Left lung (tissue), 14 donors: ENCODE measurements at places on chromosomes 6 and 20. TPM values are rescaled to one million over a fixed set of nuclear protein-coding genes. Genes with fewer than 3 reads are reported as not detected.

The BTN2A1 gene
- 17.5 TPM for total RNA-seq

The DEFB119 gene
- not detected for total RNA-seq

The SMLR1 gene
- not detected for total RNA-seq

The SLC17A1 gene
- not detected for total RNA-seq

The COL9A3 gene
- total RNA-seq: 2.3 TPM

The SIRPD gene
- 0.79 TPM for total RNA-seq

The CCN5 gene
- total RNA-seq: 14.3 TPM

The MMP24 gene
- total RNA-seq: 24.9 TPM

The PGC gene
- total RNA-seq: 175 TPM

The FOXC1 gene
- total RNA-seq: 1.8 TPM

- H3K4me1 ChIP-seq: peaks cover 23% of the 10 kb centered on the region
- no peaks in the 10 kb centered on the region for H3K36me3 ChIP-seq
- H3K27me3 ChIP-seq: no peaks in the 10 kb centered on the region
- H3K27ac ChIP-seq: peak overlapping the region; percentile 91
- peak; percentile 63 for DNase-seq
These were observed 43.7 kb upstream of the HFE start for GRCh38 chr6:26043384-26044139.

DNA sequence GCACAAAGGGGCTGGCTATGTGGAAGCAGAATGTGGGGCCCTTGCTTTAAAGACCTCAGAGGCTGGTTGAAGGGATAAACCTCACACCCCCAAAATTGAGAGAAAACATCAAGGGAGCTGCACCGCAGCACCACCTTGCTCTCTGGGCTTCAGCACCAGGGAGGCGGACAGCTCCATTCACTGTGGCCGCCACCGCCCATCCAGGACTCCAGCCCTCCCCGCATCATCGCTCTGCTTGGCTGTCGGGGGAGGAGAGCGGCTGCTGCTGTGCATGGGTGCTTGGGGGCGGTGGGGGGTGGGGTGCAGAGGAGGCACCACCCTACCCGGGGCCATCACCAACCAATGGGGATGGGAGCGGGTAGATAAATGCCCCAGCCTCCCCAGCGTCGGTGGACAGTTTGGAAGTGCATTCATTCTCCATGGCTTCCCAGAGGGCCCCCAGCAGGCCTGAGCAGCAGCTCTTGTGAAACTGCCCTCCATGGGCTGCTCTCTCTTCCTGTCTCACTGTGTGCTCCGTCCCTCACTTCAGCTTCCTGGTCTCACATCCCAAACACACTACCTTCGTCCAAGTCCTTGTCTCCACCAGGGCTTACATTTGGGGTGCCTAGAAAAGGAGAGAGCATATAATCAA is 75.7 kb upstream of the BHLHE23 start:
- peak; percentile 23 for DNase-seq
- peaks cover 73% of the 10 kb centered on the region for H3K27me3 ChIP-seq
- no peak overlapping the region for H3K4me3 ChIP-seq

GRCh38 chr6:155227046-155227445 is 36.8 kb upstream of the CLDN20 start:
- no peak for DNase-seq
- no peak overlapping the region for H3K4me3 ChIP-seq
- no peaks in the 10 kb centered on the region for H3K27me3 ChIP-seq
- H3K27ac ChIP-seq: no peak overlapping the region
- peaks cover 19% of the 10 kb centered on the region for H3K4me1 ChIP-seq

DNA sequence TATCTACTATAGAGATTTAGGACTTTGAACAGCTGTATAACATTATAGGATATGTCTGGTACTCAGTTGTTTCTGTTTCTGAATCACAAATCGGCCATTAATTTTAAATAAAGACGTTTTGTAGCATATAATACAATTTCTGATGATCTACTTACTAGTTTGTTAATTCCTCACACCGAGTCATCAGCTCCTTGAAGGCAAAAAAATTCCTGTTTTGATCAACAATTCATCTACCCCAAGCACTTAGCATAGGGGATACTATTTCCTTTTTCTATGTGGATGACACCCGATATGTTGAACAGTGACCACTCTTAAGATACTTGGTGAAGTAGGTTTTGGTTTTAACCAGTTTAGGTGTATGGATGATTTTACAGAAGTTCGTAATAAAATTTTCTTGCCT is 107.3 kb downstream of the NCOA3 start:
- peaks cover 6% of the 10 kb centered on the region for H3K4me1 ChIP-seq
- no peak for DNase-seq
- H3K27me3 ChIP-seq: no peaks in the 10 kb centered on the region
- H3K4me3 ChIP-seq: no peak overlapping the region
- H3K36me3 ChIP-seq: no peaks in the 10 kb centered on the region
- no peak overlapping the region for H3K27ac ChIP-seq

- no peak overlapping the region for H3K27ac ChIP-seq
- H3K4me3 ChIP-seq: no peak overlapping the region
- no peaks in the 10 kb centered on the region for H3K36me3 ChIP-seq
- H3K4me1 ChIP-seq: no peaks in the 10 kb centered on the region
- no peak for DNase-seq
These were observed 8.3 kb downstream of the GCLC start for GRCh38 chr6:53536561-53536960.

- no peaks in the 10 kb centered on the region for H3K36me3 ChIP-seq
- DNase-seq: no peak
- H3K27me3 ChIP-seq: no peaks in the 10 kb centered on the region
These were observed 62.4 kb downstream of the ZBTB9 start for GRCh38 chr6:33516726-33517125.

DNA sequence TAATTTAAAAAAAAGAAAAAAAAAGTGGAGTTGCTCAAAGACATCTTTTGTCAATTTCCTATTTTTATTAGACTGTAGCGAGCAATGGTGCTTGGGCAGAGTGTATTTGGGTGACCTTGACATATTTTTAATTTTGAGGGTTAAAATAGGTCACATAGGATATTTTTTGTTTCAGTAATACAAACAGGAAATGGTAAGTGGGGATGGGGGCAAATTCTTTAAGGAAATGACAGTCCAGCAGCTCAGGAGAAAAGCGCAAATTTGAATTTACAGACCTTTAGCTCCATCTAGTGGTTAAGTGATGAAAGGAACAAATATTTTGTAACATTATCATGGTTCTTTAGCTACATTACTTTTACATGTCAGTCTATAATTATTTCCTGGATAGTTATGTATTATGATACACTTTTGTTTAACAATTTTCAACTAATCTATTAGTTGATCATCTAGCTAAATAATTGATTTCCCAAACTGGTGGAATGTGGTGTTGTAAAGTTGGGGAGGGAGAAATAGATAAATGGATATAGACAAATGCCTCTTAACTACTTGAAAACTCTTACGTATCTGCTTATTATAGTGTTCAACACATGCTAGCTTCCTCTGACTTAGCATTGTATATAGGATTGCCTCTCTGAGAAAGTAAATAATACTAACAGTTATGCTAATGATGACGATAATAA is 10.0 kb downstream of the CITED2 start:
- H3K4me1 ChIP-seq: peaks cover 19% of the 10 kb centered on the region
- no peak overlapping the region for H3K4me3 ChIP-seq
- no peak for DNase-seq
- H3K27me3 ChIP-seq: no peaks in the 10 kb centered on the region
- H3K27ac ChIP-seq: no peak overlapping the region

GRCh38 chr6:33271117-33271467 is 584 bp downstream of the VPS52 start:
- peaks cover 52% of the 10 kb centered on the region for H3K4me1 ChIP-seq
- H3K27me3 ChIP-seq: no peaks in the 10 kb centered on the region
- H3K4me3 ChIP-seq: peak overlapping the region; percentile 87

- H3K36me3 ChIP-seq: no peaks in the 10 kb centered on the region
- no peak for DNase-seq
- no peaks in the 10 kb centered on the region for H3K27me3 ChIP-seq
- no peak overlapping the region for H3K4me3 ChIP-seq
- no peak overlapping the region for H3K27ac ChIP-seq
- H3K4me1 ChIP-seq: no peaks in the 10 kb centered on the region
These were observed 120.1 kb downstream of the SYCP2 start for GRCh38 chr20:59813126-59813947.

- H3K36me3 ChIP-seq: no peaks in the 10 kb centered on the region
- DNase-seq: no peak
- no peak overlapping the region for H3K4me3 ChIP-seq
- H3K4me1 ChIP-seq: no peaks in the 10 kb centered on the region
- no peaks in the 10 kb centered on the region for H3K27me3 ChIP-seq
These were observed 16.6 kb upstream of the CEP85L start for GRCh38 chr6:118667988-118668387.

DNA sequence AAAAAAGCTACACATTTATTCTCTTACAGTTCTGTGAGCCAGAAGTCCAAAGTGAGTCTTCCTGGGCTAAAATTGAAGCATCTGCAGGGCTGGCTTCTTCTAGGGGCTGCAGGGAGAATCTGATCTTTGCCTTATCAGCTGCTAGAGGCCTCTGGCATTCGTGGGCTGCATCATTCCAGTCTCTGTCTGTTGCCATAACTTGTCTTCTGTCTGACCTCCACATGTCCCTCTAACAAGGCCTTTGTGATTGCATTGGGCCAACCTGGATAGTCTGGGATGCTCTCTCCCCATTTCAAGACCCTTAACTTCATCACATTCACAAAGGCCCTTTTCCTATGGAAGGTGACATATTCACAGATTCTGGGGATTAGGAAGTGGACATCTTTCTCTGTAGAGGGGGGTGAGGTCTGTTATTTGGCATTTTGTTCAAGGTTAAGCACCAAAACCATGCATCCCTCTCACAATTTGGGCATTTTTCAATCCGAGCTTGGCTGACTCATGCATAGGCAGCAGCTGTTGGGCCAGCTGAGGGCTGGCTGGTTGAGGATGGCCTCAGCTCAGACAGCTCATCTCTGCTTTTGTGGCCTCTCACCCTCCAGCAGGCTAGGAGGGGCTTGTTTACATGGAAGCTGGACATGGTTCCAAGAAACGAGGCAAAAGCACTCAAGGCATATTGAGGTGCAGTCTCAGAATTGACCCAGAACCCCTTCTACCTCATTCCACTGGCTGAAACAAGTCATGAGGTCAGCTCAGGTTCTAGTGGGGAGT is 116.1 kb upstream of the NXT1 start:
- H3K27me3 ChIP-seq: no peaks in the 10 kb centered on the region
- H3K36me3 ChIP-seq: no peaks in the 10 kb centered on the region

DNA sequence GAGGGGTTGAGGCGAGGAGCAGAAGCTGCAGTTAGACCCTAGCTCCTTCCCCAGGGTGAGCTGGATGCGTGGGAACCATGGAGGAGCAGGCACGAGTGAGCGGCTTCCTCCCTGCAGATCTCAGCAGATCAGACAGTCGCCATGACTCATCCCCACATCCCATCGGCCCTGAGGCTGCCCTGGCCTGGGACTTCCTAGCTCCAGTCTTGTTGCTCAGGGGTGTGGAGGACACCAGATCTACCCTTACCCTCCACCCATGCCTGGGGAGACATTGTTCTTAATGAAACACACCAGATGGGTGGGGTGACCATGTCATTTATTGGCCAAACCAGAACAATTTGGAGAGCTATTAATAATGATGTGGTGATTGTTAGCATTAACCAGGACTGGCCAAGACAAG is 36.3 kb upstream of the TGM2 start:
- H3K4me1 ChIP-seq: no peaks in the 10 kb centered on the region
- no peak overlapping the region for H3K4me3 ChIP-seq
- no peaks in the 10 kb centered on the region for H3K36me3 ChIP-seq
- H3K27me3 ChIP-seq: no peaks in the 10 kb centered on the region

GRCh38 chr20:50066161-50066834 is 46.7 kb downstream of the UBE2V1 start:
- no peaks in the 10 kb centered on the region for H3K27me3 ChIP-seq
- peaks cover 6% of the 10 kb centered on the region for H3K4me1 ChIP-seq
- no peaks in the 10 kb centered on the region for H3K36me3 ChIP-seq

DNA sequence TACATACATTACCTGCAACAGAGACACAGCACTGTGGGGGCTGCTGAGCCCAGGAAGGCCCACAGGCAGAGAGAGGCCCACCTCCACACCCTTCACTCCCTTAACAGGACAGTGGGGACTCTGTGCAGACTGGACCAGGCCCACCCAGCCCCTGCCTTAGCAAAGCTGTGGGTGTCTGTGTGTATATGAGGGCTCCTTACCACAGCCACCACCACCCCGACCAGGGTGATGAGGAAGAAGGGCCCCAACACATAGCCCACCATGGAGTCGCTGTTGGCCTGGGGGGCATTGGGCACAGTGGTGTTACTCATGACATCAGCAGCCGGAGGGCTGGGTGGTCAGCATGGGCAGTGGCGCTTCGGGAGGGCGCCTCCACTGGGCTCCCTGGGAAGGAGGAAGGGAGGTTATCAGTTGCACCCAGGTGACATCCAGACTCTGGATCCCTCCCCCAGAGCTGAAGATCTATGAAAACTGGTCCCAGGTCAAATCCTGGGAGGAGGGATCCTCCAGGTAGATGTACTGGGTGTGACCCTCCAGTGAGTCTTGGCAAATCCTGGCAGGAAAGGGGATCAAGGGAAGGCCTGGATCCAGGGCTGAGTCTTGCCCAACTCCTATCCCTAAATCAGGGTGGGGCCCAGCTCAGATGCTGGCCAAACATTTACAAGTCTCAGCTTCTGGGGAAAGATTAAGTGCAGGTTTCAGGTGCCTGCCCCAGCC is 1.2 kb downstream of the SMIM29 start:
- H3K36me3 ChIP-seq: peaks cover 28% of the 10 kb centered on the region
- DNase-seq: peak; percentile 71
- H3K27me3 ChIP-seq: no peaks in the 10 kb centered on the region
- no peak overlapping the region for H3K4me3 ChIP-seq
- H3K4me1 ChIP-seq: peaks cover 53% of the 10 kb centered on the region
- peak overlapping the region; percentile 86 for H3K27ac ChIP-seq

- no peaks in the 10 kb centered on the region for H3K36me3 ChIP-seq
- no peak overlapping the region for H3K27ac ChIP-seq
- no peaks in the 10 kb centered on the region for H3K27me3 ChIP-seq
- no peak for DNase-seq
- no peak overlapping the region for H3K4me3 ChIP-seq
- H3K4me1 ChIP-seq: peaks cover 25% of the 10 kb centered on the region
These were observed 10.6 kb upstream of the CD83 start for GRCh38 chr6:14107000-14107399.

- peak overlapping the region; percentile 84 for H3K27ac ChIP-seq
- H3K4me1 ChIP-seq: peaks cover 19% of the 10 kb centered on the region
- DNase-seq: no peak
- H3K36me3 ChIP-seq: no peaks in the 10 kb centered on the region
- H3K27me3 ChIP-seq: no peaks in the 10 kb centered on the region
- H3K4me3 ChIP-seq: no peak overlapping the region
These were observed 40.0 kb upstream of the CLDN20 start for GRCh38 chr6:155223646-155224451.

GRCh38 chr6:163712981-163713380 is 298.5 kb downstream of the QKI start:
- no peak overlapping the region for H3K4me3 ChIP-seq
- no peak for DNase-seq
- H3K27me3 ChIP-seq: no peaks in the 10 kb centered on the region
- H3K27ac ChIP-seq: no peak overlapping the region

GRCh38 chr6:101397199-101397598 is 3.7 kb downstream of the GRIK2 start:
- peaks cover 95% of the 10 kb centered on the region for H3K27me3 ChIP-seq
- H3K4me3 ChIP-seq: no peak overlapping the region
- H3K27ac ChIP-seq: no peak overlapping the region
- H3K4me1 ChIP-seq: no peaks in the 10 kb centered on the region

- no peaks in the 10 kb centered on the region for H3K4me1 ChIP-seq
- no peak overlapping the region for H3K4me3 ChIP-seq
- no peak overlapping the region for H3K27ac ChIP-seq
- H3K27me3 ChIP-seq: no peaks in the 10 kb centered on the region
- no peaks in the 10 kb centered on the region for H3K36me3 ChIP-seq
- peak; percentile 37 for DNase-seq
These were observed 62.9 kb downstream of the QRSL1 start for GRCh38 chr6:106692112-106692818.
